ACHN (cell line): ENCODE measurements at places on chromosomes 7 and 10.
A peak's percentile ranks its signal among the peaks of the same experiment; 100 is the strongest.

GRCh38 chr7:104723001-104723400 is 291.0 kb upstream of the KMT2E start:
- no peak for DNase-seq

- DNase-seq: no peak
Observed at GRCh38 chr10:131205556-131205955, 106.0 kb downstream of the TCERG1L start.

GRCh38 chr10:12262278-12262981 is 66.4 kb downstream of the CDC123 start:
- no peak for DNase-seq

- DNase-seq: no peak
Observed at GRCh38 chr7:25953859-25954258, 198.1 kb upstream of the NFE2L3 start.

GRCh38 chr7:134419875-134420274 is 39.0 kb downstream of the AKR1B1 start:
- no peak for DNase-seq

DNA sequence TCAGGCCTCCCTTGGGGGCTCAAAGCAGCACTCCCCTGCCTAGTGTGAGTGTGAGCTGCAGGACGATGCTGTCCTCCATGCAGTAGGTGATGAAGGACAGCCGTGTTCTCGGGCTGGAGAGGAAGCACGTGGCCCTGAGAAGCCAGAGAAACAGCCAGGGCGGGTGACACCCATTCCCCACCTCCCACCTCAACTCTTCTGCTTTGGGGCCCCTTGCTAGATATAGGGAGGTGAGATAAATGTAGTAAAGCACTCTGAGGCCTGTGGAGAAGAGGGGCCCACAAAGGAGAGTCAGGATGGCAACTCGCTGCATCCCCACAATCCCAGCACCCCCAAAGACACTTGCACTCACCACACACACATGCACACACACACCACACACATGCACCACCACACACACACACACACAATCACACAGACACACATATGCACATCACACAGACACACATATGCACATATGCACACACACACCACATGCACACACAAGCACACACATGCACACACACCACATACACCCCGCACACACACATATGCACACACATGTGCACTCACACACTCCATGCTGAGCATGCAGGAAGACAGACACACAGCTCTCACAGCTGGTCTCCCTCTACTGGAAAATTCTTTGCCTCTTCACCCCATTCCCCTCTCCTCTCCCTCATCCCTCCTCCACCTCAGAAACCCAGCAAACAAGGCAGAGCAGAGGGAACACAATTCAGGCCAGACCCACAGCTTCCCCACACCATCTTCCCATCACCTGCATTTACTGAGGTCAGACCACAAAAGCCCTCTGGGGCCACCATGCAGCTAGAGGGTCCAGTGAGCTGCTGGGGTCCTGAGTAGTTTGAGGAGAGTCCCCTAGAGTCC is 30.5 kb downstream of the ANXA8 start:
- no peak for DNase-seq

DNA sequence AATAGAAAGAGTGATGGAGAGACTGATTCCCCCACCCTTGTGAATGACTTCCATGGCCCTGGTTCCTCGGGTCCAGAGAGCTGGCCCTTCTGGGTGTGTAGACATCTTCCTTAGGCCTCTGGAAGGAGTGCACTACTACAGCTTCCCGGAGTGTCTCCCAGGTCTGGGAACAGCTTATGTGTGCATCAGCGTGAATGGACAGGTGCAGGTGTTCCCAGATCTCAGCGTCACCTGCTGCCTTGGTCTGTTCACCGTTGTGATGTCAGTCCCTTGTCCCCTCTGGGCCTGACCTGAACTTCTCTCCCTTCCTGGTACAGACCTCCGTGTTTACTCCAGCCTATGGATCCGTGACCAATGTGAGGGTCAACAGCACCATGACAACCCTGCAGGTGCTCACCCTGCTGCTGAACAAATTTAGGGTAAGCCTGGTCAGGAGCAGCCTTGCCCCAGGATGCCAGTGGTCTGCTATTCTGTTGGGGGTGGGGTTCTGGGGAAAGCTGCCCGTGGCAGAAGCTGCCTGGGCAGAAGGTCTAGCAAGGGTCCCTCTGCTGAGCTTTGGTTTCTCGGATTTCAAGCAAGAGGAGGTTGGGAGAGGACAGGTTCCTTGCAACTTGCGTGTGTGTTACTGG is 10.5 kb upstream of the DEPP1 start:
- DNase-seq: no peak

DNA sequence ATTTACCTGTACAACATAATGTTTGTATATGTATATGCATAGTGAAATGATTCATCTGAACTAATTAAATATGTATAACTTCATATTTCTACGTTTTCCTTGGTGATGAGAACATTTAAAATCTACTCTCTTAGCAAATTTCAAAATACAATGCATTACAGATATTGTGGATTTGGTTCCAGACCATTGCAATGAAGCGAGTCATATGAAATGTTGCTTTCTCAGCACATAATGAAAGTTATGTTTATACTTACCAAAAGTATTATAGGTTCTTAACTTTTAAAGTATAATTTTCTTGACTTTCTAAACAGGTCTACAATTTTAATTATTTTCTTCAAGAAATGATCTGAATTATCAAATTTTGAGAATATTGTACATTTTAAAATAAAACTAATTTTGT is 189.2 kb downstream of the CSTF2T start:
- DNase-seq: no peak

DNA sequence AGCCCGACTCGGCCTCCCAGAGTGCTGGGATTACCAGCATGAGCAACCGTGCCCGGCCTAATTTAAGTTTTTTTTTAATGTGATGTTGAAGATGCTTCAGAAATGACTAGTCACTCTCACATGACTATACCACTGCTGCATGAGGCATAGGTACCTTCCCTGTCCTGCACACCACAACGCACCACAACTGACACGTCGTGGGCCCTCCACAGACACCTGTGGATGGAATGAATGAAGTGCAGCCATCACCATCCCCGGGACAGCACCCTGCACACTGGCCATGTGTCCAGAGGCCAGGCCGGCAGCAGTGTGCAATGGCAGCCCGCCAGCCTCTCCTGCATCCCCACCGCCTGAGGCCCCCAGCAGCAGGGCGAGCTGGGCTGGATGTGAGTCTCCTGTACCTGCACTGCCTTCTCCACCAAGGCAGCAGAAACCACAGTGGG is 55.1 kb downstream of the VOPP1 start:
- DNase-seq: no peak

DNA sequence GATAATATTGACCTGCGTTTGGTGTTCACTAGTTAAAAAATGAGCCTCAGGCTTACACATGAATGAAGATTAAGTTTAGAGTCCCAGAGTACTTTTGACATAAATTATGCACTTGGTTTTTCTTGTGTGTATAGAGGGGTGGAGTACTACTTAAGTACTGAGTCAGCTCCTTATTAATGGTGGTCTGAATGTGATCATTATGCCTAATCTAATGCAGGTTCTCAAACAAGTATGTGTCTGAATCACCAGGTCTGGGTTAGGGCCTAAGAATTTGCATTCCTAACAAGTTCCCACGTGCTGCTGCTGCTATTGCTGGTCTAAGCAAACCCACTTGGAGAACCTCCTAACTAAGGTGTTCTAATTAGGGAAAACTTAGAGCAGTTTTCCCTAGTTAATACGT is 30.7 kb upstream of the STOX1 start:
- no peak for DNase-seq

GRCh38 chr10:69107699-69108098 is 16.3 kb upstream of the VPS26A start:
- DNase-seq: no peak

DNA sequence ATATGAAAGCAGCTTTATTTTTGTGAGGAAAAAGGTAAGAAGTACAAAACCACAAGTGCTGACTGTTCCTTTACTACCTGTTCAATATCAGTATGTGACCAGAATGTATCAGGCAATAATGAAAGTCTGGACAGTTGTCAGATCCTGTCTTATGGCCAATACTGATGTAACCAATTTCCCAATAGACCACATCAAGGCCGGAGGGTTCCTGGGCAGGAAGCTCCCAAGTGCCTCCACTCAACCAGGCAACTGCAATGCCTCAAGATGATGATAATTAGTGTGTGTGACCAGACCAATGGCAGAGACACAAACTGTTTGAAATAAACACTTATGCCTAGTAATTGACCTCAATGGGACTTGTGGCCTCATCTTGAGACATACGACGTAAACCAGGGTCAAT is 149.4 kb upstream of the ASAH2 start:
- DNase-seq: no peak

DNA sequence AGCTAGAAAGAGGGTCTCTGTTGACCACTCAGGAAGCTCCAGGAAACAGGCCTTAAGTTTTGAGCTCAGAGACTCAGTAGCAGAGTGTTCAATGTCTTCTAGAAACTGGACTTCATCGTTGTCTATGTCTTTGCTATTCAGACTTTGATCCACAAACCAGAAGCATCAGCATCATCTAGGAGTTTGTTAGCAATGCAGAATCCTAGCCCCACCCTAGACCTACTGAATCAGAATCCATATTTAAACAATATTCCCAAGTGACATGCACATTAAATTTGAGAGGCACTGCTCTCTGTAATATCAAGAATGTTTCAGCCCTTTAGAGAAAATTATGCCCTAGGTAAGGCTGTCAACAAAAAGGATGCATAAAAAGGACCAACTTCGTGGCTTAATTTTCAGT is 12.9 kb upstream of the OGDHL start:
- DNase-seq: no peak

GRCh38 chr7:104017001-104017400 is 27.5 kb upstream of the RELN start:
- no peak for DNase-seq

DNA sequence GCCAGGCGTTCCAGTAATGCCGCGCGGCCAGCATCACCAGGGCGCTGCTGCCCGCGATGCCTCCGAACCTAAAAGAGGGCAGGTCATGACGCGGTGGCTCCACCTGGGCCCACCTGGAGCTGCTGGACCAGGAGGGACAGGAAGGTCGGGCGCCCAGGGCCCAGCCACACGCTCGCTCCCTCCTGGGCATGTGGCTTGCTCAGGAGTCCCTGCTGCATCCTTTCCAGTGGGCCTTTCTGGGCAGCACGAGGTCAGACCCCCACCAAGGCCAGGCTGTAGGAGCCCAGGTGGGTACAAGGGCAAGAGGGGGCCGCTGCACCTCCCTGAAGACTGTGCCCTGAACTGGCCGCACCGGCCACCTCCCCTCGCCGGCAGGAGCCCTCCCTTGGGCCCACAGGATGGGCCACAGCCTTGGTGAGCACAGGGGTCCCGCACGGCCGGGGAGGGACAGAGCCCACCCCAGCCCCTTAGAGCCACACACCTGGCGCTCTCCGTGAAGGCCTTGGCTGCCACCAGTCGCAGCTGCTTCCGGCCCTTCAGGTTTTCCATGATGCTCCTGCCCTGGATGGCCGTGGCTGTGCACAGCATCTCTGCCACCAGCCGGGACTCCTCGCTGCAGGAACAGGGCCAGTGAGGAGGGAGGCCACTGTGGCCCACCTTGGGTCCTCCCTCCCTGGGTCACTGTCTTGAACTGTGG is 43.2 kb downstream of the CFAP46 start:
- no peak for DNase-seq

DNA sequence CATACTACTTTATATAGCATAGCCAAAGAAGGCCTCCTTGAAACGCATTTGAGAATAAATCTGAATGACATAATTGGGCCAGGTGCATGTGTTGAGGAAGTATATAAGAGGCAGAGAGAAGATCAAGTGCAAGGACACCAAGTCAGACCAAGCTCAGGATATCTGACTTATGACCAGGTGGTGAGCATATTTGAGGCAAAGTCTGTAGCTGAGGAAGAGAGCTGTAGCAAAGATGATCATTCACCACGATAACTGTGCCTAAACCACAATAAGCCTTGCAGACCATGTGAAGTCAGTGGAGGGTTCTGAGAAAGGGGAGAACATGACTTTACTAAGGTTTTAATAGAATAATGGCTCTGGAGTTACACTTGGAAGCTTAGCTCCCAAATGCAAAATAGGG is 292.3 kb downstream of the SORCS1 start:
- DNase-seq: no peak

DNA sequence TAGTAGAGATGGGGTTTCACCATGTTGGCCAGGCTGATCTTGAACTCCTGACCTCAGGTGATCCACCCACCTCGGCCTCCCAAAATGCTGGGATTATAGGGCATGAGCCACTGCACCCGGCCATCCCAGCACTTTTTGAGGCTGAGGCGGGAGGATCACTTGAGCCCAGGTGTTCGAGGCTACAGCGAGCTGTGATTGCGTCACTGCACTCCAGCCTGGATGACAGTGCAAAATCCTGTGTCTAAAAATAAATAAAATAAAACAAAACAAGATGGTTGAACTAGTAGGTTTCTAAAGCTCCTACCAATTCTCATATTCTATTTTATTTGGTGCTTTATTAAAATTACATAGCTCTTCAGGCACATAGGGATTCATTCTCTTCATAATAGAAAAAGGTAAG is 890.3 kb upstream of the AUTS2 start:
- no peak for DNase-seq

DNA sequence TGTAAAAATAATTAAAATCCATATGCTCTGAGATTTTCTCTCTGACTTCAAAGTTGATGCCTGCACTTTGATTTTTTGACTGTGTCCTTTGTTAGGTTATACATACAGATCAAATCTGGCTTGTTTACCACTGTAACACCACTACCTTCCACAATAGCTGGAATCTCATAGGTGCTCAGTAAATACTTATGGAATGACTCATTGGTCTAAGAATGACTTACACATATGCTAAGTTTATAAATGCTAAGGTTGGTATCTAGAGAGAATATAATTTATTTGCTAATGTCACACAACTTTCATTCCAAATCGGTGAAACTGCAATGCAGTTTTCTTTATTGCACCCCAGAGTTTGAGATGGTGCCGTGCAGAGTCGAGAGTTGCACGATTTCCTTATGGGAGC is 578.5 kb downstream of the SH2D4B start:
- peak; percentile 15 for DNase-seq
